ENCODE measurements at places on chromosomes 5 and 9. TPM values are rescaled to one million over a fixed set of nuclear protein-coding genes. Genes with fewer than 3 reads are reported as not detected.

LCN12 gene
- total RNA-seq, result 43.2 TPM

DNA sequence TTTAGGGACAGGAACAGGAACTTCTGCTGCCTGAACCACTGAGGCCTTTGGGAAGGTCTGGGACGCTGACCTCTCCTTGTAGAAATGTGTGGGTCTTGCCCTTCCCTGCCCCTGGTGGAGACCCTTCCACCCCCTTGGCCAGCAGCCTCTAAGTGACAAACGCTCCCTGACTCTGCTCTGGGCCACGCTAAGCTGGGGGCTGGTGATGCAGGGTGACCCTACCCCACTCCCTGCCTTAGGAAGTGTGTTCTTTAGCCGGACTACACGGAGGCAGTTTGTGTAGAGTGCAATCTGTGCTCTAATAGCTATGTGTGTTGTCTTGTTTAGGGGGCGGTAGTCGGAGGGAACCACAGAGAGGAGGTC, 123.0 kb downstream of the COL23A1 start:
- H3K4me3 ChIP-seq, result no peak overlapping the region
- no peak for DNase-seq
- no peaks in the 10 kb centered on the region for H3K4me1 ChIP-seq
- H3K27ac ChIP-seq, result peak overlapping the region; percentile 12
- no peaks in the 10 kb centered on the region for H3K27me3 ChIP-seq

FGF18 gene
- total RNA-seq, result not detected

- DNase-seq, result no peak
- H3K4me3 ChIP-seq, result no peak overlapping the region
- peak overlapping the region; percentile 95 for H3K27ac ChIP-seq
- H3K36me3 ChIP-seq, result no peaks in the 10 kb centered on the region
- peaks cover 7% of the 10 kb centered on the region for H3K4me1 ChIP-seq
- no peaks in the 10 kb centered on the region for H3K27me3 ChIP-seq
Observed at GRCh38 chr9:14318934-14319580, 5.1 kb upstream of the NFIB start.

GRCh38 chr5:78162253-78162862, 132.1 kb downstream of the AP3B1 start:
- no peak for DNase-seq
- no peak overlapping the region for H3K27ac ChIP-seq
- H3K4me1 ChIP-seq, result no peaks in the 10 kb centered on the region
- no peak overlapping the region for H3K4me3 ChIP-seq

ERCC8 gene
- 11.6 TPM for total RNA-seq

- H3K27ac ChIP-seq, result no peak overlapping the region
- H3K4me1 ChIP-seq, result no peaks in the 10 kb centered on the region
- H3K4me3 ChIP-seq, result no peak overlapping the region
- no peak for DNase-seq
Observed at GRCh38 chr5:178108966-178109365, 4.4 kb upstream of the N4BP3 start.

DNA sequence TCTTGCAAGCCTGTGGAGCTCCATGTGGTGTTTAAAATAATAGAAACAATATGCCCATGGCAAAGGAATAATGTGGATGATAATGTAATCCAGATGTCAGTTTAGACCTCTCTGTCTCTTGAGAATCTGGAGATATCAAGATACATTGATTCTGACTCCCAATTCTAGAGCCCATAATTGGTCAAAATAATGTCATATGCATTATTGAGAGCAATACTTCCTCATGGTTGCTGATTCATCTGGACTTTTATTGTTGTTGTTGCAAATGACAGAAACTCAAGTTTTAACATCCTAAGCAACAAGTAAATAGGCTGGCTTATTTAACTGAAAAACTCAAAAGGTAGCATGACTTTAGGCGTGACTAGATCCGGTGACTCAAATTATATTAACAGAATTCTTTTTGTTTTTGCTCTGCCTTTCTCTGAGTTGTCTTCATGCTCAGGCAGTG, 152.1 kb downstream of the PCSK1 start:
- no peaks in the 10 kb centered on the region for H3K36me3 ChIP-seq
- H3K4me3 ChIP-seq, result no peak overlapping the region
- no peaks in the 10 kb centered on the region for H3K27me3 ChIP-seq
- no peak for DNase-seq
- H3K4me1 ChIP-seq, result no peaks in the 10 kb centered on the region
- no peak overlapping the region for H3K27ac ChIP-seq

UBQLN1 gene
- total RNA-seq, result 116 TPM

POU4F3 gene
- not detected for total RNA-seq

DNA sequence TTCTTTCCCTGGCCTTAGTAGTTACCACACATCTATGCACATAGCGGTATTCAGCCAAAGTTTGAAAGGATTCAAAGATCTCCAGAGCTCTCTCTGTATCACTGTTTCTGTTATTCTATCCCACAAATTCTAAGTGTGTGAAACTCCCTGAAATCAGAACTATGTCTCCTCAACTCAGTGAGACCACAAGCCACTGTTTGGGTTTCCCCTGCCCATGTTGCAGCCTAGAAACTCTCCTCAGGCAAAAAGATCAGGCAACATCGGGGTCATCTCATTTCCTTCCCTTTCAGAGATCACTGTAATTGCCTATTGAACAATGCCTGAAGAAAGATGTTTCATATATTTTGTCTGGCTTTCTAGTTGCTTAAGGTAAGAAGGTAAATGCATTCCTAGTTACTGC, 135.6 kb downstream of the TMC1 start:
- H3K4me1 ChIP-seq, result no peaks in the 10 kb centered on the region
- no peaks in the 10 kb centered on the region for H3K36me3 ChIP-seq
- no peak for DNase-seq
- H3K27ac ChIP-seq, result no peak overlapping the region
- no peak overlapping the region for H3K4me3 ChIP-seq
- H3K27me3 ChIP-seq, result no peaks in the 10 kb centered on the region

- no peaks in the 10 kb centered on the region for H3K27me3 ChIP-seq
- H3K36me3 ChIP-seq, result no peaks in the 10 kb centered on the region
- no peak for DNase-seq
- H3K4me1 ChIP-seq, result no peaks in the 10 kb centered on the region
Observed at GRCh38 chr5:152437866-152438265, 32.8 kb upstream of the NMUR2 start.

- H3K27ac ChIP-seq, result no peak overlapping the region
- DNase-seq, result no peak
- H3K4me1 ChIP-seq, result no peaks in the 10 kb centered on the region
- H3K36me3 ChIP-seq, result no peaks in the 10 kb centered on the region
- H3K27me3 ChIP-seq, result no peaks in the 10 kb centered on the region
Observed at GRCh38 chr9:94619026-94619425, 20.3 kb downstream of the FBP1 start.

DNA sequence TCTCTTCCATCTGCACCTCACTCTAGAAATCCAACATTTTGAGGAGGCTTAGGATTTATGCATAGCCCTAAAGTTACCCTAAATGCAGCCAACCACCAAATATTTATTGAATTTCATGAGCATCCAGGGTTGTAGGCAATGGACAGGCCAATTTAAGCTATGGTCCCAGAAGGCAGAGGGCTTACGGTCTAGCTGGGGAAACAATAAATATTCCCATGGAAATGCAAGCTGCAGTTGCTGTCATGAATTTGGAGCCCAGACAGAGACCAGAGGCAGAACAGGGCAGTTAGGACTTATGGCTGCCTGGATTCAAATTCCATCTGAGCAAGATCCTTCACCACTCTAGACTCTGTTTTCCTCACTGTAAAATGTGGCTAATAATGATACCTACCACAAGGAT, 9.1 kb upstream of the INSYN2B start:
- no peak for DNase-seq
- H3K4me1 ChIP-seq, result no peaks in the 10 kb centered on the region
- no peak overlapping the region for H3K4me3 ChIP-seq
- H3K36me3 ChIP-seq, result no peaks in the 10 kb centered on the region
- no peak overlapping the region for H3K27ac ChIP-seq
- no peaks in the 10 kb centered on the region for H3K27me3 ChIP-seq

Measured in uterus (tissue), 4 donors.